Adipocyte (in vitro differentiated cells): ENCODE measurements at places on chromosomes 13 and 19.

- DNase-seq: no peak
Measured at GRCh38 chr19:18596752-18597157, 8.2 kb downstream of the REX1BD start.

DNA sequence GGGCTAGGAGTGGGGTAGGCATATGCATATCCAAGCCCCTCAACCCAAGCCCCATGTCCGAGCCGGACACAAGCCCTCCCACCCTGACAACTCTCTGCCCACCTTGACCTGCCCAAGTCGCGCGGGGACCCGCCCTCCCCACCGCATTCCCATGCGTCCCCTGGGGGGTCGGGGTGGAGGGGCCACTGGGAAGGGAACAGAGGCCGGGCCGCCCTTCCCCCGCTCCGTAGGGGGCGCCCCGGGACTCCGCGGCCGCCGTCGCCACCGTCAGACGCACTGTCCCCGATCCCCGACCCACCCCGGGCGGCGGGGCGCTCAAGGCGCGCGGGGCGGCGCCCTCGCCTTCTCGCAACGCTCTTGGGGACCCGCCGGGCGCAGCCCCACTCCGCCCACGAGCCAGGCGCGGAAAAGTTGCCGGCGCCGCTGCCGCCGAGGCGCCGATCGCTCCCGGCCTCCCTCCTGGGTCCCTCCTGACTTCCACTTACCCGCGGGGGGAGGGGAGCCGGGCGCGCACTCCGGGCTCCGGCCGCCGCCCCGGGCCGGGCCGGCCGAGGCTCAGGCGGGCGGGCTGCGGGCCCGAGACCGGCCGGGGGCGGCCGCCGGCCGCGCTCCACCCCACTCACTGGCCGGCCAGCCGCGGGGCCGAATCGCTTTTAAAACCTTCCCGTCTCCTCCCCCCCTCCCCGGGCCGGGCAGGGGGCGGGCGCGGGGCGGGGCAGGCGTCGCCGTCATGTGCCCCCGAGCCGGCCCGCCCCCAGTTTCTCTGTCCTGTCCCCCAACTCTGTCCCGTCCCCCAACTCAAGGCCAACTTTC lies 34.4 kb upstream of the NANOS3 start:
- peak; percentile 87 for DNase-seq

GRCh38 chr19:7104747-7105447 lies 35.4 kb downstream of the ZNF557 start:
- DNase-seq: no peak

DNA sequence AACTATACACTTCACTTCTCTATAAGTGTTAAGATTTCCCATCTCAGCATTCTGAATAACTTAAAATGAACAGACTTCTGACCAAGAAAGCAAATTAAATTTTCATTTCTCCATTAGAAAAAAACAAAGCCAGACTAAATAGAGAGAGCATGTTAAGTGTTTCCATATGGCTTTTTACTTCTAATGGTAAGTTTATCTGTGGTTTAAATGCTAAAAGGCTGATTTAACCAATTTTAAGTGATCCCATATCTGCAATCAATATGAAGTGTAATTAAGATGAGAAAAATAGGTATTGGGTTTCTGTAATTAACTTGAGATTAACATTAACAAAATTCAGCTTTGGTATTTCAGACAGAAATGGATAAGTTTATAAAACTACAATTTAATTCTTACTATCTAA lies 107.8 kb downstream of the ELF1 start:
- peak; percentile 26 for DNase-seq

DNA sequence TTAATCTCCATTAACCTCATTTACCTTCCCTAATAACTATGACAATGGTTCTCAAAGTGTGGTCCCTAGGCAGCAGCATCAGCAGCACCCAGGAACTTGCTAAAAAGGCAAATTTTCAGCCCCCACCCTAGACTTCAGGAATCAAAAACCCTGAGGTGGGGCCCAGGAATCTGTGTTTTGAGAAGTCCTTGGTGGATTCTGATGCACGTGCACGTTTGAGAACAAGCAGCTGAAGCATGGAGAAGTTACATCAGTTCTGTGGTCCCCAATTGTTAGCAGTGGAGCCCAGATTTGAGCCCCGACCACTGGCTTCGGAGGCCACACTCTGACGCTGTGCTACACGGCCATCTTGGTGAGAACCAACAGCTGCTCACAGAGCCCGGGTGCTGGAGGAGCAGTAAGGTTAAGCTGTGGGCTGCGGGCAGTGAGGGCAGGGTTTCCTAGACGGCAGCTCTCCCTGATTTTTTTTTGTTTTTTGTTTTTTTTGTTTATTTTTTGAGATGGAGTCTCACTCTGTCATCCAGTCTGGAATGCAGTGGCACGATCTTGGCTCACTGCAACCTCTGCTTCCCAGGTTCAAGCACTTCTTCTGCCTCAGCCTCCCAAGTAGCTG lies 14.0 kb upstream of the CD22 start:
- DNase-seq: no peak

DNA sequence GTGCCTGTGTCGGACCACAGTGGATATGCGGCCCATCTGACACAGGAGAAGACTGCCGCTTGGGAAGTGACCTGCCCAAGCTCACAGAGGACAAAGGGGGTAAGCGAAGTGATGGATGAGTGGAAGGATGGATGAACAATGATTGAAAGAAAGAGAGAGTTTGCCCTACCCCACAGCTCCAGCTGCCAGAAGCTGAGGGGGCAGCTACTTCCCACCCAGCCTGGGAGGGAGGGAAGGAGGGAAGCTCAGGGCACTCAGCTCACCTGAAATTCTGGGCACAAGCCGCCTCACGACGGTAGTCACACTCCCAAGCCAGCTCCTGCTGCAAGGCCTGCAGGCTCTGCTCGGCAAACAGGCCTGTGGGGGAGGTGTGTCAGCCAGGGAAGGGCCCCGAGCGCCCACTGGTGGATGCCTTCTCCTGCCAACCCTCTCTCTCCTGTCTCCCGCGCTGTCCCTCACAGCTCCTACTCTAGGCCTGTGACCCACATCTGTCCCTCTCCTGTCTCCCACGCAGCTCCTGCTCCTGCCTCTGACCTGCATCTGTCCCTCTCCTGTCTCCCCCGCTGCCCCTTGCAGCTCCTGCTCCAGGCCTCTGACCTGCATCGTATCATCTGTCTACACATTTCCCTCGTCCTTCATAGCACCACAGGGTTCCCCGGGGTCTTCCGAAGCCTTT lies 12.0 kb upstream of the NUMBL start:
- DNase-seq: peak; percentile 35

DNA sequence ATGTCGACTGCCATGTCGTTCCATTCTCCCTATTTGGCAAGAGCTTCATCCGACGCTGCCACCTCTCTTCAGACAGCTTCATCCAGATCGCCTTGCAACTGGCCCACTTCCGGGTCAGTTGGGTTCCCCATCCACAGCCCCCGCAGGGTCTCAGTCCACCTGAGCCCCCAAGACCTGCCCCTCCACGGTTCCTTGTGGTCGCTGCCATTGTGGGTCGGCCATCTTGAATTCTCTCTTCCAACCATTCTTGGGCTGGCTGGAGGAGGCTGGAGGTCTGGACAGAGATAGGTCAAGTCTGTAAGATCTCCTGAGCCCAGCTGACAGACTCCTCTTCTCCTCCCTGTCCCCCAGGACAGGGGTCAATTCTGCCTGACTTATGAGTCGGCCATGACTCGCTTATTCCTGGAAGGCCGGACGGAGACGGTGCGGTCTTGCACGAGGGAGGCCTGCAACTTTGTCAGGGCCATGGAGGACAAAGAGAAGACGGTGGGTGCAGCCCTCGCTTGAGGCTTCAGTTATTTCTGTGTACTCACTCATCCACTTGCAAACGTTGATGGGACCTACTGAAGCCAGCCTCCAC lies 19.5 kb downstream of the CPT1C start:
- no peak for DNase-seq

DNA sequence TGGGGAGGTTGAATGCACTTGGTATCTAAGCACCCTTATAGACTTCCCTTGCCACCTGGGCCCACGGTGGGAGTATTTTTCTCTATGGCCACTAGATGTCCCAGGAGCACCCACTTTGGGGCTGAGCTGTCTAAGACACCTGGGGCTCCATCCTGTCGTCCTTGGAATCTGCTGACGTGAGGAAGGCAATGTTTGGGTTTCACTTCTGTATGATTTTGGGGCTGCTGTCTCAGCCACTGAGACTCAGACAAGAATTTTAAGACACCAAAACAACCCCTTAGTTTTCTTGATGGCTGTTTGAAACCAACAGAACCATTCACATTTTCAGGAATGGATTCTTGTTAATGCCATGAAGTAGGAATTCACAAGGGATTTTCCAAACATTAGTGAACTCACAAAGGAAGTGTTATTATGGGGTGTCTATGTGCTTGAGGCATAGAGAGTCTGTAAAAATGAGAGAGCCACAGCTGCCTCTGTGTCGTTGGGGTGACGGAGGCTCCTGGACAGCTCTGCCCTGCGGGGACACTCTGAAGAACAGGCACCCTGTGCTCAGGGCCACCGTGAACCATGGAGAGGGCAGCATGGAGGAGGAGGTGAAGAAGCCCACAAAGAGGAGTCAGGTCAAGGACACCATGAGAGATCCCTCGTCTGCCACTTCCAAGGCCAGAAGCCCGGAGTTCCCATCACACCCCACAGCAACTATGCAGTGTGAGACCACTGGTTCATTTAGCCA lies 106.8 kb upstream of the SPATA13 start:
- DNase-seq: peak; percentile 72

- DNase-seq: no peak
Measured at GRCh38 chr19:35755550-35756376, 1.1 kb downstream of the HSPB6 start.

- DNase-seq: no peak
Measured at GRCh38 chr13:79070343-79070974, 335.6 kb downstream of the RBM26 start.

DNA sequence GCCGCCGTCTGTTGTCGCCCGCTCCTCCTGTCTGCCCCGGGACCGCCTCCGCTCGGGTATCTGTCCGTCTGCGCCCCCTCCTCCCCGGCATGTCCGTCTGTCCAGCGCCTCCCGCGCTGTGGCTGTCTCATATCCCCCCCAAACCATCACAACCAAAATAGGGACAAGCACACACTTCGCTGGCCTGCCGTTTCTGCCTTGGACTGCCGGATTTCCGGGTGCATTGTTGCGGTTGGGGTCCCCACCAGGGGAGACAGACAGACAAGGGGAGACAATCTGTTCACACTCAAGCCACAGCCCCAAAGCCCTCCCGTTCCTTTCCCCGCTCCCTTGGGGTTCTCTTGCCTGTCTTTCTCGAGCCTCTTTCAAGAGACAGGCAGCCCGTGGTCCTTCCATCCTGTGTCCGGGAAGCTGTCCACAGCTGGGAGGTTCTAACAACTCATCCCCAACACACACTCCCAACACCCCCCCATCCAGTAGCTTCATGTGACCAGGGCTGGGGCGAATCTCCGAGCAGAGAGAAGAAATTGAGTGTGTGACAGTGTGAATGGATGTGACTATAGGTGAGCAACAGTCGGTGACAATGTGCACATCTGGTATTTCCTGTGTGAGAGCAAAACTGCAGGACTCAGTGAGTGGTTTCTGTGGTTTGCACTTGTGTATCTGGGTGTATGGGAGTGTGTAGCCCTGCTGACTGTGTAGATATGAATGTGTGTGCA lies 16.5 kb upstream of the FOSB start:
- DNase-seq: peak; percentile 50

DNA sequence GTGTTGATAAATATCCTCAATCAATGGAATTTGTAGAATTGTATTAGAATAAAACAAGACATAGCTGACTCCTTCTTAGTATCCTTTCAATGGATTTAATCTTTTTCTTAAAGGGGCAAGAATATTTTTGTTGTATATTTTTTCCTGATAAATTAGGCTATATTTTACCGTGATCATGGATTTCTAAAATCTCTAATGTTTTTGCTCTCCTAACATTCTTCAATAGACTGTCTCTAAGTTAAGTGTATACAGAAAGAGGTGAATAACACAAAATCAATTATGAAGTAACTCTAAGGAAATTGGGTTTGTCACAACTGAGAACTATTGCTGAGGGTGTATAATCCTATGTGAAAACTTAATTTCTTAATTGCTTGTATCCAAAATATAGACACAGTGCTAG lies at the start of gene OR7E24:
Gene OR7E24 (plus strand): TSS at position 301 of the 400 bp plus-strand sequence. CDS start 114 bp downstream, outside the sequence.
- no peak for DNase-seq

DNA sequence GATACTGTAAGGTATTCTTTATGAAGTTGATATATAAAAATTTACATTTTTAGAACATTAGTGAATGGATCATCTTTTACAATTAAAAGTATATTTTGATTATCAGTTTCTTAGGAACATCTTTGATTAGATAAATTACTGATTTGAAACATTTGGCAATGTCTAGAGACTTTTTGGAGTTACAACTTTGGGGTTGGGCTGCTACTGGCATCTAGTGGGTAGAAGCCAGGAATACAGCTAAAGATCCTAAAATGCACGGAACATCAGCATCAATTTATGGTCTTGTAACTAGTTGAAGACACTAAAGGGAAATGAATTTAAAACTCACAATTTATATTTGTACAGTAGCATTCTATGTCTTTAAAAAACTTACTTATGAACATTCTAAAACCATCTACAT lies 19.9 kb downstream of the POMP start:
- peak; percentile 34 for DNase-seq

DNA sequence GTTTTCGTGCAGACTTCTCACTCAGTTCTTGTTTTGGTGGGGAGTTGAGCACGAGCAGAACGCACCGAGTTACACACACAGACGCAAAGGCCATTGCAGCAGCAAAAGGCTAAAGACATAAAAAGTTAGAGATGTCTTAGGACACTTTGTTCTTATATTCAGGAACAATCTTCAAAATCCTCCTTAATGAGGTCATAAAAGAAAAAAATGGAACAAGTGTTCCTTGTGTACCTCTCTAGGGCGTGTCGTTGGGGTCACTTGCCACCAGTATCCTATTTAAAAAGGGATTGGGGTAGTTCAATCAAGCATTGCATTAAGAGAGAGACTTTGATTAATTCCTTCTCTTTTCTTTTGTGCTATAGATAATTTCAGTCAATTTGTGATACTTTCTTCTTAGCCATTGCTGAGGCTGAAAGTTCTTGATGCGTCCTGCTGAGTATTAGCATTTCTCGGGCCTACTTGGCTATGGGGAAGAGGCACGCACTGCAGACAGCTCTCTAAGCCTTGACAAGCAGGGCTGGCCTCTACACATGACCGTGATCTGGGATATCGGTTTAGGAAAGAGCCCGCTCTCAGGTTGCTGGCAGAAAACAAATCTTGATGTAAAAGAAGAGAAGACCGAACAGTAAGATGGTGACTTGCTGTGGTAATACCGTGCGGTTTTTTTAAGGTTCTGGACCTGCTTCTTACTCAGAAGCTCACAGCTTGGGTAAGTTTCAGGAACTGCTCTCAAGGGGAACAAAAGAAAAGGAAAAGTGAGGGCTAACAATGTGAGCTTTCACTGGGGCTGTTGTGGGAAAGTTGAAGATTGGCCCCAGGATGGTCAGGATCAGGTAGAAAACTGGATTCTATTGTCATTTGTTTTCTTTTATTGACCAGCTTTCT lies 223.6 kb downstream of the TM9SF2 start:
- no peak for DNase-seq

DNA sequence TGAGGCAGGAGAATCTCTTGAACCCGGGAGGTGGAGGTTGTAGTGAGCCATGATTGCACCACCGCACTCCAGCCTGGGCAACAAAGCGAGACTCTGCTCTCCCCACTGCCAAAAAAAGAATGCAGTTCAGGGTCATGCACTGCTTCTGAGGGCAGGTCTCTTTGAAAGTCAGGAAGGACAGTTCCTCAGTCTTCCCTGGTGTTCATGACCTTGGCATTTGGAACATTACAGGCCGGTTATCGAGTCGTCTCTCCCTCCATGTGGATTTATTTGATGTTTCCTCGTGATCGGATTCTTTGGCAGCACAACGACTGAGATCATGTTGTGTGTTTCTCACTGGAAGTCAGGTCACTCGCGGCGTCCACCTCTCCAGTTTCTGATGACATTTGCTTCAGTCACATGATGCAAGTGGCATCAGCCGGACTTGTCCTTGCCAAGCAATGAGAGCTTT lies 17.2 kb downstream of the FGF21 start:
- no peak for DNase-seq
